NCI-H1417 (cell line): ENCODE measurements at places on chromosomes 6 and 20.

GRCh38 chr6:14656649-14657048, 539.1 kb downstream of the CD83 start:
- DNase-seq = no peak

DNA sequence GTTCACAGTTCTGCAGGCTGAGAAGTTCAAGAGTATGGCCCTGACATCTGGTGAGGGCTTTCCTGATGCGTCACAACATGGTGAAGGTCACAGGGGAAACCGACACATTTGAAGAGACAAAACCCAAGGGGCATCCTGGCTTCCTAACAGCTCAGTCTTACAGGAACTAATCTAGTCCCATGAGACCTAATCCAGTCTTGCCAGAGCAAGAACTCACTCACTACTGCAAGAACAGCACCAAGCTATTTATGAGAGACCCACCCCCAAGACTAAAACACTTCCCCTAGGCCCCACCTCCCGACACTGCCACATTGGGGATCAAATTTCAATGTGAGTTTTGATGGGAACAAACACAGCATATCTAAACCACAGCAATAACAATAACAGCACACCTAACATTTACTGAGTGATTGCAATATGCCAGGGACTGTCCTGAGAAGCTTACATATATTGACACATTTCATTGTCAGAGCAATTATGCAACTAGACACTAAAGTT, 46.6 kb downstream of the TPBG start:
- DNase-seq = no peak

GRCh38 chr6:151285122-151285521, 45.4 kb downstream of the AKAP12 start:
- no peak for DNase-seq

- DNase-seq = no peak
These were observed 47.0 kb downstream of the GCLC start for GRCh38 chr6:53497905-53498304.

DNA sequence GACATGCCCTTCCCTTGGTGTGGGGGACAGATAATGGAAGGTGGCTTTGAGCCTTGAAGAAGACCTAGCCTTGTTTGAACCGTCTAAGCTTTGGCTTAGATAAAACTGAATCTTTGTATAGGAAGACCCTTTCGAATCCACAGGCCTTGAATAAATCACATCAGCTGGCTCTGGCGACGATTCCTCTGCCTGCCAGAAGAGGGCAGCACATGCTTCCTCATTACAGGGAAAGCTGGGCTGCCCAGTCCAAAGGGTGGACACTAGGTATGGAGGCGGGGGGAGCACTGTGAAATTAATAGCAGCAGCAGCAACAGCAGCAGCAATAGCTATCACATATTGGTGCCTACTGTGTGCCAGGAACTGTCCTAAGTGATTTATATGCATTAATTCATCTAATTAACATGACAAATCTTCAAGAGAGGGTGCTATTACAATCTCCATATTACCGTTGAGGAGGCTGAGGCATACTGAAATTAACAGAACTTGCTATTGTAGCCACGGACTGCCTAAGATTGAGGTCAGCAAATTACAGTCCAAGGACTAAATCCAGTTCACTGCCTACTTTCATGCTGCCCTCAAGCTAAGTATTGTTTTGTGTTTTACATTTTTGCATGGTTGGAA, 85.1 kb downstream of the CLIC5 start:
- peak; percentile 83 for DNase-seq

DNA sequence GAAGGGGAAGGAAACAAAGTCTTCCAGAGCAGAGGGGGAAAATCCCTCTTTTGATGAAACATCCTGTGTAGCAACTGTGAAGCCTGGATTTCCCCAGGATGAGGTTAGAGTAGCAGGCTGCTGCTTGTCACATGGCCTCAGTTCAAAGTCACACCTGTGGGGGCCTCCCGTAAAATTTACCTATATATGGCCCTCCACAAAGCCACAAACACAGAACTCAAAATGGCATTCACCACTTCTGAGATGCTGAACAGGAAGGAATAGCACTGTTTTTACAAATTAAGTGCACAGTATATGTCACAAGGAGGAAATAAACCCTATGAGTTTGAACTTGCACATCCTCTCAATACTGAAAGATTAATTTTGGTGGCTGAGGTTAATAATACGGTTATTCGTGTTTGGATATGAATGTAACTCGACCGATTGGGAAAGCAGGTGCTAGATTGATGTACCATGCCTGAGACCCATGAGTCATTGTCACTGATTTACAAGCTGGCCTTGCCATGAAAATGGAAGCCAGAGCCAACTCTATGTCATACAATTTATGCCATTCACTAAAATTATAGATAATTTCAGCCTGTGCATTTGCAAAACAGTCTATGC, 70.6 kb downstream of the SGK1 start:
- no peak for DNase-seq

DNA sequence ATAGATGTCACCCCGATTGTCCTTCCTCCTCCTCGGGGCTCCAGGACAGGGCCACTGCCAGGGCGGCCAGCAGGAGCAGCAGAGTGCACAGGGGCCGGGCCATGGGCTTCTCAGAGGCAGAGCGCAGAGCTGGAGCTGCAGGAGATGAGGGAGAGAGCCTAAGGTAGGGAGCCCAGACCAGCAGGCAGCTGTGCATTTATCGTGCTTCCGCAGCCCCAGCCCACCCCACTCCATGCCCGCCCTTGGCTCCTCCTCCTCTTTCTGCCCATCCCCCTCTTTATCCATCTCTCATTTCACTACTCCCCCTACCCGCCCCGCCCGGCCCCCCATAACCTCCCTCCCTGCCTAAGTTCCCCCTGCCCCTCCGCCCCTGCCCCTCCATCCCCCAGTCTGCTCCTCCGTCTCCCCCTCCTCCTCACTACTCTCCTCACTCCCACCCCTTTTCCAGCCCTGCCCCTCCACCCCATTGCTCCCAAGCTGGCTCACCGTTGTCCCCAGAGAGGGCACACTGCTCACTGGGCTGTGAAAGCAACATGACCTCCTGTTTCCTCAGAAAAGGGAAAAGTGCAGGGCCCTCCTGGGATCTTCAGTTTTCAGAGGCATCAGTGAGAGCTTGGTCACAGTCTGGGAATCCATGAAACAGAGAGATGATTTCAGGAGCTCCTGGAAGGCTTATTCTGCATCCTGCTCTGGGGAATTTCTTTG, 25.5 kb upstream of the CST1 start:
- DNase-seq = peak; percentile 6

GRCh38 chr20:31913431-31914157, 38.3 kb downstream of the PDRG1 start:
- DNase-seq = no peak

- DNase-seq = no peak
These were observed 30.0 kb upstream of the PRND start for GRCh38 chr20:4691753-4692152.

DNA sequence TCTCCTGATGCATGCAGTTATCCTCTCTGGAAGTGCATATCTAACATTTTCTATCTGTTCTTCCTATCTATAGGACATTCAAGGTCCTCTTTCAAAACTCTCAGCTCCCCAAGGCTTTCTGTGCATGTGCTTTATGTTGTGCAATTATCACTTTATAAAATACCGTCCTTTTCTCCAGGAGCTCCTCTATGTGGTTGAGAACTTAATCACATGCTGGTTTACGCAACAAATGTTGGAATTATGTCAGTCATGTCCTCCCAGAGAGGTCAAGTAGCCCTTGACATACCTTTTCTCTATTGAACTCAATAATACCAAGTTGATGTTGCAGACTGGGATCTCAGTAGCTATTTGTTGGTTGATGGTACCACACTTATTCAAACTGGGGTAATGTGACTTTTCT, 388.4 kb downstream of the BTBD3 start:
- no peak for DNase-seq

DNA sequence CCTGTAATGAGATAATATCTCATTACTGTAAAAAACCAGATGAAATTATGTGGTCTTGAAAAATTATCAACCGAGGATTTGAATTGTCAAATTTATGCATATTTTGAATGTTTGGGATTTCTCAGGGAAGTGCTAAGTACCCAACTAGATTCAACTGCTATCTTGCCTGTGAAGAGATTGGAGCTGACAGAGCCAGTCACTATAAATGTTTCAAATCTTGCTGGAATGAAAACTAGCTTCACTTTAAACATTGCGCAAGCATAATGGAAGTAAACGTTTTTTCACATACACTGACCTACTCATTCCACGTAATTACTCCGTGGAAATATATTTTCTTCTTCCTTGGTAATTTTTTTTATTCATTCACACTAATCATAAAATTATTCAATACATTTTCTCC, 46.7 kb downstream of the TMEM170B start:
- DNase-seq = no peak

GRCh38 chr6:70739534-70739933, 71.9 kb downstream of the SMAP1 start:
- DNase-seq = no peak

GRCh38 chr6:163705923-163706322, 291.4 kb downstream of the QKI start:
- DNase-seq = no peak

GRCh38 chr6:143516690-143517446, 5.3 kb upstream of the FUCA2 start:
- peak; percentile 13 for DNase-seq

GRCh38 chr6:52161689-52162438, 24.3 kb upstream of the IL17A start:
- DNase-seq = no peak

DNA sequence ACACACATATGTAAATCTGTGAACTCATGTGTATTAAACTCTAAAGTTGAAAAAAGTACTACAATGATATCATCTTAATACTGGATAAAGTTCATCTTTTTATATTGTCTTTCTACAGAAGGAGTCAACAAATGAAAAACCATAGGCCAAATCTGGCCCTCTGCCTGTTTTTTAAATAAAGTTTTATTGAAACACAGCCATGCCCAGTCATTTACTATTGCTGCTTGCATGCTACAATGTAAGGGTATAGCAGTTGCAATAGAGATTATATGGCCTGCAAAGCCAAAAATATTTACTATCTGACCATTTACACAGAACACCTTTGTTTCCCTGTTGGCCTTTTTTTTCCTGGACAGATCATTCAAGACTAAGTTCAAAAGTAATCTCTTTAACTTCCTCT, 374.6 kb upstream of the ARID1B start:
- no peak for DNase-seq

DNA sequence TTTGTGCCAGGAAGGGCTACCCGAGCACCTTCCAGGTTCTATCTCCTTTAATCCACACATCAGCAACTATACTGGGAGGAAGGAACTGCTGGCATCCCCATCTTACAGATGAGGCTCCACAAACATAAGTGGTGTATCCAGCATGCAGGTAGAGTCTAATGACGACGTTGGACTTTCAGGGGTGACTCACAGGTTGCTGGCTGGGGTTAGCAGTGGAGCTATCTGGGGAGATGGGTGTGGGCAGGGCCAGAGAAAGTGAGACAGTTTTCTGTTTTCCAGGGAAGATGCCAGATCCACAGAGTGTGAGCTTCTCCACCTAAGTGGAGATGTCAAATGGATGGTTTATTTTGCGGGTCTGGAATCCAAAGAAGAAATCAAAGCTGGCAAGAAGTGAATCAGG, 31.8 kb downstream of the CDH22 start:
- DNase-seq = no peak

DNA sequence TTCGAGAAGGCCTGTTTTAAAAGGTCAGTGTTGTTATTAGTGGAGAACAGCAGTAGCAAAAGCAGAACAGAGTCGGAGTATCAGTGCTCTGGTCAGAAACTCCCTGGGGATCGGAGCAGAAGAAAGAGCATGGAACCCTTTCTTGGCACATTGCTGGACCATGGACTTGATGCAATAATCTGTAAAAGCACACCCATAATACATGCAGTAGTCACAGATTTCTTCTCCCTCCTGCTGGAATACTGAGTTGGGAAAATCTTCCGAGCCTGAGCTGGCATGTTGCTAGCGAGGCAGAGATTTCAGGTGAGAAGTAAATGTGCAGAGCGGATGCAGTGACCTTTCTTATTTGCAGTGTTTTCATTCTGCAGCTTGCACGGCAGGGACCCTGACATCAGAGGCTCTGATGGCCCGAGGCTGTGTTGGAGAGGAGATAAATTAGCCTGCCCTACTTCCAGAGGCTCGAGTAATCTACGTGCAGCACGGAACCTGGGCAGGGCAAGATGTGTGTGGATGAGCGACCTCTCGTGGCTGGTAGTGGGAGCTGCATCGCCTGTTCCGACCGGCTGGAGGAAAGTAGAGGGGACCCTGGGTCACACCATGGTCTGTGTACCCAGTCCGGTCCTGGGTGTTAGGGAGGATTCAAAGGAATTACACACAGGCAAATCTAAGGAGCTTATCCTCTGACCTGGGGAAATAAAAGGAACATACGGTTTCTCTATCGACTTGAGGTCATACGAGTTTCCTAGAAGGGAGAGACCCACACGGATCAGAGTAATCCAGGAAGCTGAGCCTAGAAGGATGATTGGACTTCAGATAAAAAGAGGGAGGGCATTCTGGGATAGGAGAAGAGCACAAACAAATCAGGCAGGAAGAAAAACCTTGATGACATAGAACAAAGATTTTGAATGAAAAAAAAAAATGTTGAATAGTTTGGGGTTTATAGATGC, 137.0 kb upstream of the STMND1 start:
- DNase-seq = peak; percentile 80

DNA sequence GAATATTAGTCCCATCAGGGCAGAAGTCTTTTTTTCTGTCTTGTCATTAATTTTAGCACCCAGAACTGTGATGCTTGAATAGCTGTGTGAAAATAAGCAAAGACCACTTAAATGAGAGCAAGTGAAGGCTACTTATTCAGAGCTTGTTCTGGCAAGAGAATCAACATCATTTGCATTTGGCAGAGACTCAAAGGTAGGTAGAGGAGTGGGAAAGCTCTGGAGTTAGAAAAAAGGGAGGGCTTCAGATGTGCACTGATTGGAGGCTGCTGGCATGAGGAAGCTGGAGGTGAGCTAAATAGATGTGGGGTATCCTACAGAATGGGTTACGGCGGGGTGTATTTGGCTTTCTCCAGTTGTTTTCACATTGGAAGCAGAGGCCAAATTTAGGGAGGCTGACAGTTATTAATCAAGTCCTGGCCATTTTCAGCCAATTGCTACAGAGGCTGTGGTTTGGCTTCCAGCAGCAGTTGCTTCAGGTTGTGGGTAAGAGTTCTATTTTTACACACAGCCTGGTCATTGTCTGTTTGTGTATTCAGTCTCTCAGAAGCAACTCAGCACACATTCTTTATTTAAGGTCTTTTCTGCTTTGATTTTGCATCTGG, 254.3 kb downstream of the BTBD3 start:
- DNase-seq = peak; percentile 26

GRCh38 chr20:19893356-19893755, 123.8 kb upstream of the NAA20 start:
- no peak for DNase-seq
